ENCODE measurements at places on chromosomes 1 and 21.

DNA sequence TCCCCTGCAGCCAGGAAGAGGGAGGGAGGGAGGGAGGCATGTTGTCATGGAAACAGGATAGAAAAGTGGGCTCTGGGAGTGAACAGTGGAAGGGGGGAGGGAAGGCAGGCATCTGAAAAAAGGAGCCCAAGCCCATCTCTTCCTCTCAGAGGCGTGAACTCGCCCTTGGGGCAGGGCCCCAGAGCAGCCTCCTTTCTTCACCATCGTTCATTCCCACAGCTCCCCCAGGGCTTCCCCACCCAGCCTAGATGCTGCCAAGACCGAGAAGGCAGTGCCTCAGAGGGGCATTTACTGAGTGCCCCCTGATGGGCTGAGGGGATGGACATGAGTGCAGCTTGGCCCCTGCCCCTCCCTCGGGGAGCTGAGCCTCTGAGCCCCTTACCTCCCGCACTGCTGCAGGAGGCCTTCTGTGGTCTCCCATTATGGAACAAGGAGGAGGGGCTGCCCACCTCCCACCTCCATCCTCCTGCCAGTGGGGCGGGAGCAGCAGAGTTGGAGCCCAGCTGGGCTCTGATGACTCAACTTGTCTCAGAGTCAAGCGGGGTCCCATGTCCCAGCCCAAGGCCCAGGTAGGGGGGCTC lies 39.1 kb upstream of the KIF21B start:
- no peak for DNase-seq

DNA sequence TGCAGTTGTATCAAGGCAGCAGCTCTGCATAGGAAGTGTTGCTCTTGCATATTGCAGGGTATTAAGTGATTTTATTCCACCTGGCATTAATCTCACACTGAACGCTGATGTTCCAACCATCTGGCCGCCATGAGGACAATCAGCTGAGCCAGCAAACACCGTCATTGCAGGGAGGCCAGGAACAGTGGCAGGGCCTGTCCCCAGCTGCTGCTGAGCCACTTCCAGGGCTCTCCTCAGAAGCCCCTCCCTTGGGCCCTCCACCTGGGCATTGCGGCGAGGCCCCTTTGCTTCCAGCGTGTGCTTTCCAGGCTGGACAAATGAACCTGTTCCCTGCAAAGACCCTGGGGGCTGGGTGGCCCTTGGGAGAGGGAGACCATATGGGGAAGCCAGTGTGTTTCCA lies 171.6 kb upstream of the C1orf174 start:
- no peak for DNase-seq

DNA sequence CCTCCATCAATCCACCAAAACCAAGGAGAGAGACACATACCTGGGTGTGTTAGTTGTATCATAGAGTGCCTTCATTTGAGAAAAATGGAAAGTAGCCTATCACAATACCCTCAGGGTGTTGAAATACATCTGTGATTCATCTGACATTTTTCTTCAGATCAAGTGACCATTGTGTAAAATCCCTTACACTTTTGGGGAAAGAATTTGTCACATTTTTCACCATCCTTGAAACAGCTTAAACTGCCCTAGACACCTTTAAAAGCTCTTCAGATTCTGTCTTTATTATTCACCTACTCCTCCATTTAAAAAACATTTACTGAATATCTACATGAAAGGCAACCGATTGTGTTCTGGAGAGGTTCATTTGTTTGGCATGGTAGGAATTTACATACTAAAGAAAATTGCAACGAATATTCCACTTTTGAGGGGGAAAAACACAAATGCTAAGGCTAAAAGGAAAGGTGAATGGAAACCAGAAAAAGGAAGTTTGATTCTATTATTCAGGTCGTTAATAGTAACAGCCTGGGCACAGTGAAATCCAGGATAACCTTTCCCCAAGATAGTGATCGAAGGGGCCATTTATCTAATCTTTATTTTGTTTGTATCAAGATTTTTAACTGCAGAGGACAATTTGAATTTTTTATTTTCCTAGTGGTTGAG lies 70.4 kb upstream of the SAMSN1 start:
- DNase-seq: no peak

DNA sequence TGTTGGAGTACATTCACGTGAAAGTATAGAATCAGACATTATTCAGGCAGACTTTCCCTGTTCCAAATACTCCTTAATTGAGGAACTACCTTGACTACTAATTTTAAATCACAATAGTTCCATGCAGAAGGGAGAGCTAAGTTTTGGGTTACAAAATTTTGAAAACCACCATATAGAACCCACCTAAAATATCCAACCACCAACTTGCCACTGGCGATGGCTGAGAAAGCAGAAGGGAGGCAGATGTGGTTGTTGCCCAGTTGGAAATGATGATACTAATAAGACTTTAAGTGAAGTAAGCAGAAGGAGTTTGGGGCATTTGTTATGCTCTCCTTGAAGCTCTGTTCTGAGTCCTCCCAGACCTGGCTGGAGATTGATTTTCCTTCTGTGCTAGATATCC lies 190.7 kb downstream of the HLX start:
- peak; percentile 5 for DNase-seq

- DNase-seq: no peak
Observed at GRCh38 chr1:179288977-179289376, 4.6 kb upstream of the SOAT1 start.

DNA sequence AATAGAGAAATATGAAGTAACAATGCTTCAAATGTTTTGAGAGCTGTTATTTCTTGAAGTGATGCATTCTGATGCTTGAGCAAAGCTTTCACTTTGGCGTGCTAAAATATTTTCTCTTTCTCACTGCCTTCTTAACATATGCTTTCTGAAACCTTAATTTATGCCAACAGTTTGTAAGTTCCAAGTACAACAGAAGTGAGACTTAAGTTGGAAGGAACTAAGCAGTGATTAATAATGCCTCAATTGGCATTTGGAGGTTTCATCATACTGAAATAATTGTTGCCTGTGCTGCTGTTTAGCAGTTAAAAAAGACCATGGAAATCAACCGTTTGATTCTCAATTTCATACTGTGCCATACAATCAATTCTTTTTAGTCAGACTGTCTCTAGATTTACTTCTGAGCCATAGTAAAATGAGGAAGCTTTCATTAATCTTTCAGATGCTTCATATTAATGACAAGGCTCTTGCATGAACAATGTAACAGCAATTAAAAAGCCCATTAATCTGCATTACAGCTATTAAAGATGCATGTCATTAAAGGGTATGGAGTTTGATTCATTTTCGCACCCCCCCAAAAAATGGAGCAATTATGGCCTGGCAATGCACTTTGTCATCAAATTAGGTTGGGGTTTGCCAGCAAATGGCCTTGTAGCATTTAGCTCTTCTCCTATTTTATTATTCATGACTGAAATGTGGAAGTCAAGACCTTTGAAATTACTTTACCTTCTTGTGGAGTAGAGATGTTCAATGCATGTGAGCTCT lies 375.3 kb downstream of the USH2A start:
- no peak for DNase-seq

GRCh38 chr1:82455342-82455741 lies 654.6 kb downstream of the ADGRL2 start:
- DNase-seq: no peak

DNA sequence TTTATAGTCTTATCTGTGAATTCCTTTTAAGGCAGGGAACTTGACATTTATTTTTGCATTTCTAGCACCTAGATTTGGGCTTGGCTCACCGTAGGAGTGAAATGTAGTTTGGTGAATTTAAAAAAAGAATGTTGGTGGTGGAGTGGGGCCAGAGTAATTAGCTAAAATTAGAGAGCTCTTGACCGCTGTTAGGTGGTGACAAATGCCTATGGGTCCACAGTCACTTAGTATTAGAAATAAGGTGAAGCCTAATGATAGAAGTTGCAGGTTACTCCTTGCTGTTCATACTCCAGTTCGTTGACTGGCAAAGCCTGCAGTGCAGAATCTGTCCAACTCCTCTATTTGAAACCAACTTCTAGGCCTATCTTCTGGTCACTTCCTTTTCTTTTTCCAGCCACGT lies 318.8 kb upstream of the NRIP1 start:
- no peak for DNase-seq

GRCh38 chr1:46903481-46903880 lies 37.8 kb downstream of the CYP4A11 start:
- DNase-seq: no peak

DNA sequence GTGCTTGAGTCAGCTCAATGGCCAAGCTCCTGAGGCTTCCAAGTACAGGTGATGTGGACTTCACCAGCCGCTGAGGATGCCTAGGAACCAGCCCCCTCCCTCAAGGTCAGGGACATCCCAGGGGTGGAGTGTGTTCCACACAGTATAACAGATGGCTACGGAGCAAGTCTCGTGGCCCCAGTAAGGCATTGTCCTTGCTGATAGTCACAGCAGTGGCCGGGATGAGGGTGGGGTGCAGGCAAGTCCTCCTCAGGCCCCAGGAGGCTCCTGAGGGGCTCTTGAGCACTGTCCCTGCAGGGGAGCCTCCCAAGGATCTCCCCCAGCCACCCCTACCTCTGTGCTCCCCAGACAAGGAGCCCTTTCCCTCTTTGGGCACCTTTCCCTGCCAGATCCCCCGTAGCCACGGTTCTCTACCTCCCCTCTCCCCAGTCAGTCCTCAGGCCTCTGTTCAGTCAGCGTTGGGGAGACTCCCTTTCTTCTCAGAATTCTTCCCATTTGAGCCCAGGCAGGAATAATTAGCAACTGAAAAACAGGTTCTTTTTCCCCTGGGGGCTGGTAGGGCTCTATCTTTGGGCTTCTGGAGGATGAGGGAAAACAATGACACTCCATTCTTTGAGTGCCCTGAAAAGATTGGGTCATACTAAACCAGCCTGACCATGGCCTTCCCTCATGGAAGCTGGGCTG lies 7.1 kb upstream of the THEM5 start:
- no peak for DNase-seq

- peak; percentile 76 for DNase-seq
Observed at GRCh38 chr1:166840309-166841274, 1.3 kb downstream of the POGK start.

DNA sequence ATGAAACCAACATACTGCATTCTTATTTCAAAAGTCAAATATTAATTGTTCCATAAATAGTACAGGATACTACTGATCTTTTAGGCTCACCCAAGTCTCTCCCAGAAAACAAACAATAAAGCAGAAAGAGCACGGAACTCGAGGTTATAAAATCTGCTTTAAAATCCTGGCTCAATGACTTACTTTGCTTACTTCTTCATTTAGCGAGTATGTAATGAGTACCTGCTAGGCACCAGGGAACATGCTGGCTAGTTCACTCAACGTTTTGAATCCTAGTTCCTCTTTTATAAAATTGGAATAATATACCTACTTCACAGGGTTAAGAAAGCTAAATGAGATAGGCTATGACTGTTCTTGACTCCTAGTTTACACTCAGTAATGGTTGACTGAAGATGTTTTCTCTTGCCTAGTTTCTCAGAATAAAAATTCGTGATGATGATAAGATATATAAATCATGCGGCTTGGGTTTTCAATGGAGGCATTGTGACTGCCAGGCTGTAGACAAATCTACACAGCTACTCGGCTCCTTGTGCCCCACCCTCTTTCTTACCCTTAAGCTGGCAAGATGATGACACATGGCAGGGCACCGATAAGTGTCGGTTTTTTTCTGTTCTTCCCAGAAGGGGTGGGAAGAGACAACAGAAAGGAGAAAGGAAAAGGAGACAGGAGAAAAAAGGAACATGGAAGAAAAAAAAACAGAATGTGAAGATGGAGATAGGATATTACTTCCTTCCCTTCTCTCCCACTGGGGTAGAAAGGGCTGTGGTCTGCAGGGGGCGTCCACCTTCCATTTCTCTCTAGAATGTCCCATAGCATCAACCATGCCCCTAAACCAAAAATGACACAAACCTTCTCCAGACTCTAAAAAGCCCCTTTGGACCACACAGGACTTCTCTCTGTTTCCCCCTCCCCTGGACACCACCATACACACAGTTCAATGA lies 507.1 kb downstream of the SMYD3 start:
- DNase-seq: no peak

DNA sequence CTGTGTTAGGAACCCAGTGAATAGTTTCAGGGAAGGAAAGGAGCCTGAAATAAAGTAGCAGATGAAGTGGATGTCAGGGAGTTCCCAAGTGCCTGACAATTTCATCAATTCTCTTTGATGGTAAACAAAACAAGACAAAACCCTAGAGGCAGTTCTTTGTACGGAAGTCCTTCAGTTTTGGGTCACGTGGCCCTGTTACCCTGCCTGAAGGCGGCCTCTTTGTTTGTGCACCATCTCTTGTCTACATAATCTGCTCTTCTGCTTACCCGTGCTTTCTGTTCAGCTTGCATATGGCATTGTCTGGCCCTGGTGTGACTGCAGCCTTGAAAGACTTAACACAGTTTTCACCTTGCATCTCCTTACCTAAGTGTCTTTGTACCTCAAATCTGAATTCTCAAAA lies 166.7 kb upstream of the DUSP10 start:
- no peak for DNase-seq

GRCh38 chr1:51284487-51284954 lies 45.8 kb downstream of the TTC39A start:
- peak; percentile 18 for DNase-seq

GRCh38 chr1:51740652-51741051 lies 123.8 kb downstream of the OSBPL9 start:
- no peak for DNase-seq

DNA sequence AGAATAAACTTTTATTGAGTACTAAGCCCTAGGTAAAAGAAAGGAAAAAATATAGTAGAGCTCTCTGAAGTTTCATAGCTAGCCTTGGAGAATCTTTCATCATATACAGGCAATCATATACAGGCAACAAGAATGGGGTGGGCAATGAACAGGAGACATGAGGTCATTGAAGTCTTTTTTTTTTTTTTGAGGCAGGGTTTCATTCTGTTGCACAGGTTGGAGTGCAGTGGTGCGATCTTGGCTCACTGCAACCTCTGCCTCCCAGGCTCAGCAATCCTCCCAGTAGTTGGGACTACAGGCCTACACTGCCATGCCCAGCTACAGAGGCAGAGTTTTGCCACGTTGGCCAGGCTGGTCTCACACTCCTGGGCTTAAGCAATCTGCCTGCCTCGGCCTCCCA lies 22.1 kb downstream of the RUSC1 start:
- no peak for DNase-seq

GRCh38 chr1:7786795-7787194 lies 2.7 kb downstream of the PER3 start:
- DNase-seq: no peak

DNA sequence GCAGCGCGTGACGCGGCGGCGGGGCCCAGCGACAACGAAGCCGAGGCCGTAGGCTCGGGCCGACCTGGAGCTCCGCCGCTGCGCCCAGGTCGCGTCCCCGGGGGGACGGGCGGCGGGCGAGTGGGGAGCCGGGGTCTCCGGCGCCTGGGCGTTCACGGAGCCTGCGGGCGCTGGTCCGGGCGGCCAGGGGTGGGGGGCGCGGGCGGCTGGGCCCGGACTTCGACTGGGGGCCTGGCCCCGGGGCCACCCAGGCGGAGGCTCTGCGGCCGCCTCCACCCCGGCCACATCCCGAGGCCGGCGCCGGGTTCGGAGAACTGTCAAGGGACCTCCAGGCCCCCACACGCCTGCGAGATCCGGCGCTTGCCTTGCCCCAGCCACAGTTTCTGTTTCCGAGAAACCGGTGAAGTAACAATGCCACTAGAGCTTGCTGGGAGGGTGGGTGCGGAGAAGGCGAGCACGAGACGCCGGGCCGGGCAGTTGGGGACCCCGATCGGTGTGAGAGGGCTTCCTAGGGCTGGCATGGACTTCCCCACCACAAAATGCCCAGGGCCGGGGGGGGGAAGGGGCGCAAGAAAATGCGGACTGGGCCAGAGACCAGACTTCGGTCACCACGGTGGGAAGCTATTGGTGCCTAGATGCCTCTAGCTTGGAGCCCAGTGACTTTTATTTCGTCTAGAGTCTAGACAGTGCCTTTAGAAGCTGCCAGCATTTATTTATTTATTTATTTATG lies 501 bp downstream of the FBXO6 start:
- DNase-seq: peak; percentile 47

GRCh38 chr1:40901886-40902852 lies 40.0 kb upstream of the CITED4 start:
- no peak for DNase-seq
